ENCODE measurements at places on chromosomes 3 and 15. TPM values are rescaled to one million over a fixed set of nuclear protein-coding genes. Genes with fewer than 3 reads are reported as not detected.

The ZCWPW2 gene
- not detected for total RNA-seq

The SLC2A2 gene
- not detected for total RNA-seq

The BUB1B gene
- total RNA-seq, result 61.1 TPM

DNA sequence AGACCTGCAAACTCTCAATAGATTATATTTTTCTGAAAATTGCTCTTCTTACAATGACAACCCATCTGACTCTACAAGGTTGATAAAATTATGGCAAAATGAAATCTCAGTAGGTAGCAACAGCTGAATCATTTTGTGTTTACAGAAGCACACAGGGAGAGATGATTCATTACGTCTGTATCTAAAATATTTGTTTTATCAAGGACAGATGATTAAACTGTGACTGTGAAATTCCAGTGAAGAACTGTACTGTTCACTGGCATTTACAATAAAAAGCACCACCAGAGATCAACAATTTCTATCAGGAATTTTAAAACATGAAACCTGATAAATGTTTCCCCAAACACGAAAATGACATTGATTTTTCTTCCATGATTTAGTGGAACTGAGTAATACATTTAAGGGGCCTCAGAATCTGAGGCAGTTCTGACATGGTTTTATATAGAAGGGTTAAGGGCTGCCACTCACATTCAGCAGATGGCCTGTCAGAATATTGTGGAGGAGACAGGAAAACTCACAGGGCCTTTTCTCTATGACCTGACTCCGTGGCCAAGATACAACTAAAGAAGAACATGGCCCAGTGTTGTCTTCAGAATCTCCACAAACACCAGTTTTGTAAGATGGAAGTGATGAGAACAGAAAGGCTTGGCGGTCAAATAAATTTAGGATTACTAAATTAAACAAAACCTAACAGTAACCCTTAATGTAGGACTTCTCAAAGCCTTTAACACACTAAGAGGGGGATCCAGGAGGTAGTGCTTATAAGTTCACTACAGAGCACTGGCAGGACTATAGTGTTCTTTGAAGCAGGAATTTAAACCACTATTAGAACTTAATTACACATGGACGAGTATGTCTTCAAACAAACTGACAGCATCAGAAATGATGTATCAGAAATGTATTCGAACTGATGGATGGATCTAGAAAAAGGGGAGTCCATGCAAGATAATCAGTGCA lies 25.9 kb downstream of the RAD18 start:
- peak; percentile 87 for DNase-seq

GRCh38 chr3:170046269-170047132 lies 8.7 kb downstream of the GPR160 start:
- no peak for DNase-seq

DNA sequence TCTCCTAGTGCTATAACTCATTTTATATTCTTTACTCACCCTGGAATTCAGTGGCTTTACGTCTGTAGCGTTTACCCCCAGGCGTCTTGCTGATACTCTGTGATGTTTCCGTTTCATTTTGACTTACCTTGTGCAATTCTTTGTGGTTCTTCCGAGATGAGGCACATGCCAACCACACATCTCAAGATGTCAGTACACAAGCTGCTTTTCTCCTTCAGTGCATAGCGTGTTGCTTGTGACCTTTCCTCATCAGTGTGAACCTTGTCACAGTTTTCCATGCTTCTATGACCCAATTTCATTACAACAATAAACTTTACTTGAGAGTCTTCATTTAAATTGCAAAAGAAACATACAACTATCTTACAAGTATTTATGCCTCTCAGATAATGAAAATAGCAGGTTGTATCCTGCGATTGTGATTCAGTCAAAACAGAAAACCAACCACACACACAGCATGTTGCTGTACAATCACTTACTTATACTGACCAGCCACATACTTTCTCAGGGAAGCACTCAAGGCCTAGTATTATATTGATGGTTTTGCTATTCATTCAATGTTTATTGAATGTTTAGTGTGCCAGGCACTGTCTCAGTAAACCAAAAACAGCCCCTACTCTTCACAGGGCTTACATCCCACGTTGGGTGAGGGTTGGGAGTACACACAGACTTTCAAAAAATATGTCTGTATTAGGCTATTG lies 4.6 kb upstream of the TBL1XR1 start:
- DNase-seq, result no peak

DNA sequence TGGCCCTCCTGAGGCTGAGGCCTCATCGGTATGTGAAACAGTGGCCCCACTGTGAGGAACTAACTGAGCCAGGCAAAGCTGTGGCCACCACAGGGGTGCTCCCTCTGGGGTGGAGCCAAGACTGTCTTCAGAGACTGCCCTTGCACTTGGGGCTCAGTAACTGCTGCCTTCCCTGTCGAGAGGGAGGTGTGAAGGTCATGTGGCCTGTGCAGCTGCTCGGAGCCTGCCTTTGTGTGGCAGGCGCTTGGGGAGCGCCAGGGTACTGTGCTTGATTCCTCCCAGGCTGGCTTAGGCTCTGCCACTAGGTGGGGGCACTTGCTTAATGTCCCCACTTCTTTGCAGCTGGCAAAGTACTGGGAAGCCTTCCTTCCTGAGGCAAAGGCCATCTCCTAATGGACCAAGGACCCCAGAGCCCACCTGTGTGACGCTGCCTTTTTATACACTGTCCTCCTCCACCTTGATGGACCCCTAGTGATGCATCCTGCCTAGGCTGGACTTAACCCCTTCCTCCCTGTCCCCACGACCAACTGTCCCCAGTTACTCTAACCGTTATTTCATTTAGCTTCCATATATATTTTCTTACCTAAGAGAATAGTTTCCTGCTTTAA lies 14.2 kb upstream of the SNX22 start:
- DNase-seq, result no peak

DNA sequence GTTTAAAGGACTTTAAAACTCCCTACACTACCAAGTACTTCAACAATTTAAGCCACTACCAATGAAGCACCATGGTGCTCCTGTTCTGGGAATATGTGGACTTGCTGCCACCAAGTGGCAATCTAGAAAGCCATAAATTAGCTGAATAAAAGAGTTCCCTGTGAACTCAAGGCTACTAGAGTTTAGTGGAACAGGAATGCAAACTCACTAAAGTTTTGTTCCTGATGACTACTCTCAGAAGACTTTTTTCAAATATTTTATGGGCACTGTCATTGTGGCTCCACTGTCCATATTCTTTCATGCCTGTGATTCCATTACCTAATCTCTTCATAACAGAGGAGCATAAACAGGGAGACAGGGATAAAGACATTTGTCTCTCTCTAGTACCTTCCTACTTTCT lies 63.9 kb downstream of the TMCC1 start:
- DNase-seq, result peak; percentile 85

GRCh38 chr3:149585401-149585726 lies 72.5 kb downstream of the WWTR1 start:
- DNase-seq, result peak; percentile 55

DNA sequence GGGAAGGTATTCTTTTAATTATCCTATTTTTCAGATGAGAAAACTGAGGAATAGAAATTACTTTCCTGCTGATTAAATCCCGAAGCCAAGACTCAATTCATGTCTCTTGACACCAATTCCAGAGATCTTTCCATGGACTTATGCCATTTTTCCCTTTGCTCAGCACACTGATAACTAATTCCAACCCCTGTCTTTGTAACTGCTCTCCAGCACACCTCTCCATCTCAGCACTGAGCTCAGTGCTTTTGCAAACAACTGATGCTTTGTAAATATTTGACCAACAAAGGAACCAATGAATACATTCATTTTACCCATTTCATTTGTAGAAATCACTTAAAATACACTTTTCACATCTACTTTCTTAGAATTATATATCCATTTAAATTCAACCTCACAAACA lies 249.1 kb downstream of the IL5RA start:
- DNase-seq, result no peak

DNA sequence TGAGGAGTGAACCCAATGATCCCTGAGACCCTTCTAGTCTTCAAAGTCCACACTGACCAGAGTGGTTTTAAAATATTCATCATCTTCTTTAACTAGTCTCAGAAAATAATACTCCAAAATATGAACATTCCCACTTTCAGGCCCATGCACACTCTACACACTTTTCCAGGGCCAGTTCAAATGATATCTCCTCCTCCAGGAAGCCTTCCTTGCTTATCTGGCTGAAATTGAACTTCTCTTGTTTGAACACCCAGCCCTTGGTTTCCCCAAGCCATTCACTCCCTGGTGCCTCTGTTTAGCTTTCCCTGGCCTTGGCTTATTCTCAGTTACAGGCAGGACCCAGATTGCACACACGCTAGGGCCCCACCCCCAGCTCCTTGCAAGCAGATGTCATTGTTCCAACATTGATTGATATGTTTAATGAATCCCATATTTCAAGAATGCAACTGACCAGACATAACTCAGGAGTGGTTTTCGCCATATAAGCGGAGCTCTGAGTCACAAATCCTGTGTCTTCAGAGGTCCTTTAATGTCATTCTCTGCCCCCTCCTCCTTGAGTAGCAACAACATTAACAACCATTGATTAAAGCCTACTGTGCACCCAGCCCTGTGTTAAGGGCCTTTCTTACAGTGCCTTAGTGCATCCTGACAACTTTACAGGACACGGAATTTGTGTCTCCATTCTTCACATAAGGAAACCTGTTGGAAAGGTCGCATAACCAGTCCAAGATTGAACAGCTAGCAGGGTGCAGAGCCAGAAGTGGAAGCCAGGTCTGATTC lies 2.1 kb downstream of the ITGA11 start:
- no peak for DNase-seq

Measured in HT1080 (cell line).